ENCODE measurements at places on chromosomes 7 and 10.

DNA sequence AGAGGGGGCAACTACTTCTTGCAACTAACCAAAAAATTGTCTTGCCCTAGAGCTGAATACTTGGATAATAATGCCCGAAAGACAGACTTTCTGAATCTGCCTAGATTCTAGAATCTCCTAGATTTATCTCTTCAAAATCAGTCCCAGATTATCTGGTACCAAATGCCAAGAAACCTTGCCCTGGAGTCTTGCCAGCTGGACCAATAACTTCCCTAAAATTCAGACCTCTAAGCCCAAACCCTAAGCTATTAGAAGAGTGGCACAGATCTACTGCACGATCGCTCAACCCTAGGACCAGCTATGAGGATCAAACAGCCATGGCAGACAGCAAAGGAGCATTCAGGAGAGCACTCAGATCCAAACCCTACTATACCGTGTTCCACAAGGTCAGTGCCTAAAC is 45.0 kb downstream of the ARMH3 start:
- no peak for DNase-seq

- DNase-seq: no peak
Observed at GRCh38 chr10:94213001-94213530, 149.7 kb downstream of the NOC3L start.

- DNase-seq: no peak
Observed at GRCh38 chr7:98399462-98399861, 1.4 kb downstream of the BAIAP2L1 start.

DNA sequence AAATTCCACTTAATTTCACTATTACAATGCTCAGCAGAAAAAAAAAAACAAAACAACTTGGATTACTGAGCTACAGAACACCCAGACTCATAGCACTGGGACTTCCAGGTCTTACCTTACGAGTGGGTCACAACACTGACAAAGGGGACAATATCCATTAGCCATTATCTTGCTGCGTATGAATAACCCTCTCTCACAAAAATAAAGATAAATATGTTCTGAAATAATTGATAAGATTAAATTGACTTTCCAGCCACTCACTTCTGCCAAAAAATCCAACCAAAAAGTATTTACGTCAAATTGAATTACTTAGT is 128.7 kb downstream of the PKD1L1 start:
- no peak for DNase-seq

GRCh38 chr10:75395066-75395931 is 6.3 kb downstream of the ZNF503 start:
- no peak for DNase-seq

DNA sequence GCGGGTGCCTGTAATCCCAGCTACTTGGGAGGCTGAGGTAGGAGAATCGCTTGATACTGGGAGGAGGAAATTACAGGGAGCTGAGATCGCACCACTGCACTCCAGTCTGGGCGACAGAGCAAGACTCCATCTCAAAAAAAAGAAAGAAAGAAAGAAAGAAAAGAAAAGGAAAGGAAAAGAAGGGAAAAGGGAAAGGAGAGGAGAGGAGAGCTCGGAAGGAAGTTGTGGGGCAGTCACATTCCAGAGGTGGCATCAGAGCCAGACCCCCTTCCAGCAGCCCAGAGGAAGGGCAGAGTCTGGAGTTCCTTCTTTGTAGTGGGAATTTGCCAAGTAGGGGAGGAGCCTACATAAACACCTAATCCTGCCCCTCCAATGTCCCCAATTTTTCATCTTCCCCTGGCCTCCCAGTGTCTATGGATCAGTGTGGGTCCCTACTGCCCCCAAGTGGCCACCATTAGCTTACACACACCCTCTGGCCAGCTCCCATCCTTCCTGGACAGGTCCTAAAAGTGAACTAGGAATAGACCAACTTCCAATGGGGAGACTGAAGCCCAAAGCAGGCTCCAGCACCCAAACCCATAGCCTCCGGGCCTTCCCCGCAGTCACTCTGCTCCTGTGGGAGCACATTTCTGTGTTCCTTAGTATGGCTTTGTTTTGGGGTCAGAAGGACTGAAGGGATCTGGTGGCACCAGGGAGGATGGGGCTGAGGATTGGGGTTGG is 39.6 kb upstream of the HSPB1 start:
- no peak for DNase-seq

DNA sequence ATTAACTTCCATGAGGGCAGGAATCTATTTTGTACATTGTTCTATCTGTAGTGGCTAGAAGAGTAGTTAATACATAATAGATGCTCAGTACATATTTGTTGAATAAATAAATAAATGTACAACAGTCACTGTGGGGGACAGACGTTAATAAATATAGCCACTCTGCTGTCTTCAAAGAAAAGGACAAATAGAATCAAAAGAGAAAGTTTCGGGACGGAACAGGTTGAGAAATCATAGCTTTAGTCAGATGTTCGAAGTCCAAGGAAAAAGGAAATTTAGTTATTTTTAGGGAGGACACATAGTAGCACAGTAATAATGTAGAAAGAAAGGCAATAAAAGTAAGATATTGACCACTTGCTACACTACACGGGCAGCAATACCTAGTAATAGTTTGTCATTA is 861.4 kb downstream of the PCDH15 start:
- no peak for DNase-seq

- DNase-seq: no peak
Observed at GRCh38 chr7:35003679-35004303, 33.5 kb downstream of the DPY19L1 start.

DNA sequence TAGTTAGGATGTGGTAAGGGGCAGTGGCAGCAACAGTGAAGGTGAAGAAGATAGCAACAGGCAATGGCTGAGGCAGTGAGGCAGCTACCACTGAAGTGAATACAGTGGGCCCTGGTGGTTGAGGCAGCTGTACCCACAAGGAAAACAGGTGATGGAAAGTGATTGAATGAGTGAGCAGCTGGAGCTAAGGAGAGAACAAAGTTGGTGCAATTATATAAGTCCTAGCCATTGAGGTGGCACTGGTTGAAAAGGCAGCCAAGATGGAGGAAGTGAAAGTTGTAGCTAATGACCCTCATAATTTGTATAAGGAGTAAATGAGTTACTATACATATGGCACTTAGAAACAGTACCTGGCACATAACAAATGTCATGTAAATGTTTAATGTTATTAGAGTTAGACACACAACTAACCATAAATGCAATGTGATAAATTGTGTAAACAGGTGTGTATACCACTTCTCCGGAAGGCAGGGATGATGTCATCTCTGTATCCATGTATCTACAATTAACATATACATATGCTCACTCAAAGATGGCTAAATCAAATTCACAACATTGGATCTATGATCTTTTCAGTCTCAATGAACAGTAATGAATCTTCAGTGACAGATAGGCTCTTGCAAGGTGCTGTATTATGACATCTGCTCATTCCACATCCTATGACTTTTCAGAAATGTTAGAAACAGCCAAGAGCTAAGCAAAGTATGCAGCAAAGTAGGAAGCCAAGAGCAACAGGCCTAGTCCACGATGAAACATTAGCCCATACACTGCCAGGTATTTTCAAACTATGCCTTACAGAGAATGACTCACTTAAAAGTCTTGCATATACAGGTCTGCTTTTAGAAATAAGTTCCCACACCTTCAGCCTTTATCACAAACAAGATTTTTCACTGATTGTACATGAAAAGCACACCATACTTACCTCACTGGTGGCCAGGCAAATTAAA is 10.7 kb downstream of the XPNPEP1 start:
- DNase-seq: no peak

- DNase-seq: no peak
Observed at GRCh38 chr10:35384265-35384868, 48.1 kb downstream of the CCNY start.
